Stimulated activated CD4-positive, alpha-beta T cell treated with anti-CD3 and anti-CD28 coated beads, TNF-alpha, amount 100 ng/mL, for 1 hour (primary cell): ENCODE measurements at places on chromosomes 7 and 10.

GRCh38 chr10:69407621-69408301, 9.0 kb downstream of the TACR2 start:
- DNase-seq = no peak

GRCh38 chr7:7924303-7924702, 44.3 kb upstream of the GLCCI1 start:
- no peak for DNase-seq

DNA sequence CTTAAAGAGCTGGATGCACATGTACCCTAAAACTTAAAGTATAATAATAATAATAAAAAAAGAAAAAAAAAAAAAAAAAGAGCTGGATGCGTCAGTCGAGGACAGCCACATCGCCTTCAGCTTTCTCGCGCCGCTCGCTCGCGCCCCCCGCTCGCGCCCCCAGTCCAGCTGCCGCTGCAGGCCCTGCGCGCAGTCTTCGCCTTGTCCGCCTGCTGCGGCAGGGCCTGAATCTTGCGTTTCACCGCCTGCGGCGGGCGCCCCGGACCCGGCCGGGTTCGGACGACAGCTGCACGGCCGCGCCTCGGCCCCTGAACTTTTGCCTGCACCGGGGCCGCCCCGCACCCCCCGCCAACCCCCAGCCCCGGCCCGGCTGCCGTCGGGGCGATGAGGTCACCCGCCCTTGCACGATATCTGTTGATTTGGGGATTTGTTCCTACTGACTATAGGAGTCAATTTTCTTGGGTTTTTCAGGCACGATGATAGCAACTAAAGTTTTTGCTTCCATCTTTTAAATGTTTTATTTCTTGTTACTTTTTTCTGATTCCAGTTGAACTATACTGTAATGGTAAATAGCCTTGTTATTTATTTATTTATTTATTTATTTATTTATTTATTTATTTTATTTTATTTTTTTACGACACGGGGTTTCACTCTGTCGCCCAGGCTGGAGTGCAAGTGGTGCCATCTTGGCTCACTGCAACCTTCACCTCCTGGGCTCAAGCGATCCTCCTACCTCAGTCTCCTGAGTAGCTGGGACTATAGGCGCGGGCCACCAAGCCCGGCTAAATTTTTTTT, 33.5 kb upstream of the CPN1 start:
- no peak for DNase-seq

- DNase-seq = no peak
Observed at GRCh38 chr10:98267894-98268693, at the start of gene LOXL4. TSS of gene LOXL4 (minus strand) at chr10:98268194. CDS start at chr10:98263019, 5,175 bp downstream.

DNA sequence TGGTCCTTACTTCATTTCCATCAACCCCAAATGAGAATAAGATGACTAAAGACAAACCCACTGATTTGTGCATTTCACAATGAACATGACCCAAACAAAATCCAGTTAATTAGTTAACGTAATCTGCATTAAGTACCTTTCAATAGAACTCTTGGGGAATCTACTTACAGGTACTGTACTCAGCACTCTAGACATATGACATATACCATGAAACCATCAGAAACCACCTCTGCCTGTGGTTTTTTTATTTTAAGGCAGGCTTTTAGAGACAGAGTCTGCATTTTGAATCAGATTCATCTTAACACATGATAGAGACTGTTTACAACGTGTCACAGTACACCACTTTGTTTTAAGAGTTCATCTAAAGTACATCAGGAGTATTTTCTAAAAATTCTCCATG, 168.4 kb downstream of the BTAF1 start:
- no peak for DNase-seq

DNA sequence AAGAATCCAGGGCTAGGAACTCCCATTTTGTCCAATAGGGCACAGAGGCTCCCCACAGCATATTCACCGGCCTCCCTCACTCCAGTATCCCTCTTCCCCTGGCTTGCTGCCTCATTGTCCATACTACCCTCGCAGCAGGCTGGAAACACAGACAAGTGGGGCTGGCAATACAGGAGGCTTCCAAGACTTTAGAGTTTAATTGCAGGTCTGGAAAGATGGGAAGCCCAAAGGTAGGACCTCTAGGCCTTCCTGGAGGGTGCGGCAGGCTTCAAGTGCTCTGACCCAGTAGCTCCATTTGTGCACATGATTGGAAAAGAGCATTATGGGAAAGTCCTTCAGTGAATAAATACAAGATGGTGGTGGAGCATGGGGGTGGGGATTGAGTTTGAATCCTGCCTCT, 166.7 kb downstream of the EVX1 start:
- no peak for DNase-seq

DNA sequence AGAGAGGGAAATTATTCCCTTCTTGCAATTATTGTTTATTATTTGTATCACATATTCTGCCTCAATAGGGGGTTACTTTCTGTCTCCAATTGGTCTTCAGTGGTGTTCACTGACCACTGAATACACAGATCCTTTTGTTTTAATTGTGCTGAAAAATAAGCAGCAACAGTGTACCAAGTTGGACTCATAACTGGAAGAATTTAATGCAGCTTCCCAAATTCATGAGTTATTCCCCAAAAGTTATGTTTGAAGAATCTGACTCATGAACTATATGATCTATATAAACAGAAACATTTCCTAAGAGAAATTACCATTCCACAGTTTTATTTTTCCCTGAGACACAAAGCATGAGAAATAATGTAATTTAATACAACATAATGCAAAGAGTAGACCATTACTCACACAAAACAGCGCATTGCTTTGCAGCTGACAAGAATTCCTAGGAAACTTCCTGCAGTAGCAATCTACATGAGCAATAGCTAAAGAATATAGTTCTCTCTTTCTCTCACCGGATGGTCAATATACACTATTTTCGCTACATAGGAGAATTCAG, 479.2 kb downstream of the HTR7 start:
- no peak for DNase-seq

- no peak for DNase-seq
Observed at GRCh38 chr7:98872328-98872924, 2.6 kb upstream of the TMEM130 start.

DNA sequence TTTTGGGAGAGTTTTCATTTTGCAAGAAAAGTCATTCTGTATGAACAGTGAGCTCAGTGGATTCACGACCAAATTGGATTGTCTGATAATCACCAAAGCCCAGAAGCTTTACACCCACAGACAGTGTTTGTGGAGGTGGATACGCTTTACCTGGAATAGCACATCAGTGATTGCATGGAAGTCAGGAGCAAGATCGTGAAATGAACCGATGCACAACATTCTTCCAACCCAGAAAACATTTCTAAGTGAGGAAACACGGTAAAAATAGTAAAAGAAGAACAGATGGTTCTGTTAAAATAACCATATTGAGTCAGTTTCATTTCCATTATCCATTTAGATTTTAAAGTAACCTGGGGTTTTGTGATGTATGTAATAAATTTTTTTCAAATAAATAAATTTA, 478.2 kb upstream of the PFKP start:
- no peak for DNase-seq

DNA sequence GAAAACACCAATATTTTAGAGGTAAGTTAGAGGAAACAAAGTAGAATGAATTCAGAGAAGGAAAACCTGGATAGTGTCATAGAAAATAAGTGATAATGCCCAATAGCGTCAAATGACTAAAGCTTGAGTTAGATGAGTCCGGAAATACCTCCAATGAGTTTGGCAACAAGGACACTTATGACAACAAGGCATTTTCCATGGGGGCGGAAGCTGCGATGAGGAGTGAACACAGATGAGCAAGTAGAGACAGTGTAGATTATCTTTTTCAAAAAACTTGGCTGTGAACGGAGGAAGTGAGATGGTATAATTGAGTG, 383 bp upstream of the R3HCC1L start:
- DNase-seq = no peak

GRCh38 chr7:130699686-130700085, 13.3 kb upstream of the TSGA13 start:
- DNase-seq = no peak

- no peak for DNase-seq
Observed at GRCh38 chr7:88306590-88307048, at the start of gene STEAP4. TSS of gene STEAP4 (minus strand) at chr7:88306894. CDS start at chr7:88284269, 22,625 bp downstream.

- DNase-seq = no peak
Observed at GRCh38 chr10:50275650-50276235, 24.4 kb upstream of the ASAH2 start.
